ENCODE measurements at places on chromosomes 4 and X.

- no peak for DNase-seq
These were observed 381.0 kb upstream of the BOD1L1 start for GRCh38 chr4:14008494-14008893.

DNA sequence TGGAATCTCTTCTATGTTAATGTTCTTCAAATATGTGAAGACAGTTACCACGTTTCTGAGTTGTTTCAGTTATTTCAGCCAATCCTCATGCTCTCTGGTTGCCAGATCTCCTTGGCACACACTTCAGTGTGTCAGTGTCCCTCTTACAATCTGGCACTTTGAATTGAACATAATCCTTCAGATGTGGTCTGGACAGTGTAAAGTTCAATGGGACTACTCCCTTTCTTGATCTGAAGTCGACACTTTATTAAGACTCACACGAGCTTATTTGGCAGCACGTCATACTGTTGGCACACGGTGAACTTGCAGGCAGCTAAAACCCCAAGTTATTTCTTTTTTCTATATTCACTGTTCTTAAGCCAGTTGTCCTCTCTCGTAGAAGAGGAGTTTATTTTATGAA is 28.2 kb downstream of the ARSJ start:
- peak; percentile 74 for DNase-seq

DNA sequence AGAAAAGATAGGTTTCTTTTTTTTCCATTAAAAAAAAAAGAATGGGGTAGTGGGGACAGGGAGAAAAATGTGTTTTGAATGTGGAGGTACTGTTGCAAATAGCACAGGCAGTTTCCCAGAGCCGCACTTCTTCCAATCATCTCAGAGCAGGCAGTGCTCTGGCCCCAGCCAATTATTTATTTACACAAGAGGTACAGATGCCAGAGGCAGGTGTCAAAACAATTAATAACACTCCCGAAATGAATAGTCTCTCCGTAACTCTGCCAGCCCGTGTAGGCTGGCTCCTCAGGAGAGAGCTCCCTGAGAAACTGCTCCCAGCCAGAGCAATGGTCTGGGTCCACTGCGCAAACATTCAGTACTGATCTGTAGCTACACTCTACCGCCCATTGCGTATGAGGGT is 130.8 kb upstream of the IL1RAPL2 start:
- DNase-seq: no peak

GRCh38 chr4:24892778-24893177 is 20.1 kb downstream of the CCDC149 start:
- no peak for DNase-seq

GRCh38 chr4:132026166-132026565 is 1122.9 kb upstream of the PCDH10 start:
- DNase-seq: no peak

- no peak for DNase-seq
These were observed 39.3 kb downstream of the HMX1 start for GRCh38 chr4:8832113-8832915.

DNA sequence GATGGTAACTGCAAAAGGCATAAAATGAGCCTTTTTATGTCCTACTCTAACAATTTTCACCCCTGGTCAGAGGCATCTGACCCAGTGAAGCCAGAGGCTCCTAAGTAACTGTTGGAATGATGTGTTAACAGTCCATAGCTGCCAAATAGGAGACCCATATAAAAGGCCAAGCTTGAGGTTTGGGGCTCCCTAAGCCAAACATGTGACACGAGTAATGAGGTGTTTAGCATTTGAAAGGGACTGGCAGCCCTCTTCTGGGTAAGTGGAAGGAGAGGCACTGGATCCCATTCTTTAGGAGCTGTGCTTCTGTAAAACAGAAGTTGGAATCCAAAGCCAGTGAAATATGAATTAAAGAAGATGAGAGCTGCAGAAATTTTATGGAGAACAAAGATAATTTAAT is 100.6 kb upstream of the PNPLA4 start:
- no peak for DNase-seq

GRCh38 chr4:151356510-151356909 is 31.1 kb upstream of the SH3D19 start:
- DNase-seq: no peak

DNA sequence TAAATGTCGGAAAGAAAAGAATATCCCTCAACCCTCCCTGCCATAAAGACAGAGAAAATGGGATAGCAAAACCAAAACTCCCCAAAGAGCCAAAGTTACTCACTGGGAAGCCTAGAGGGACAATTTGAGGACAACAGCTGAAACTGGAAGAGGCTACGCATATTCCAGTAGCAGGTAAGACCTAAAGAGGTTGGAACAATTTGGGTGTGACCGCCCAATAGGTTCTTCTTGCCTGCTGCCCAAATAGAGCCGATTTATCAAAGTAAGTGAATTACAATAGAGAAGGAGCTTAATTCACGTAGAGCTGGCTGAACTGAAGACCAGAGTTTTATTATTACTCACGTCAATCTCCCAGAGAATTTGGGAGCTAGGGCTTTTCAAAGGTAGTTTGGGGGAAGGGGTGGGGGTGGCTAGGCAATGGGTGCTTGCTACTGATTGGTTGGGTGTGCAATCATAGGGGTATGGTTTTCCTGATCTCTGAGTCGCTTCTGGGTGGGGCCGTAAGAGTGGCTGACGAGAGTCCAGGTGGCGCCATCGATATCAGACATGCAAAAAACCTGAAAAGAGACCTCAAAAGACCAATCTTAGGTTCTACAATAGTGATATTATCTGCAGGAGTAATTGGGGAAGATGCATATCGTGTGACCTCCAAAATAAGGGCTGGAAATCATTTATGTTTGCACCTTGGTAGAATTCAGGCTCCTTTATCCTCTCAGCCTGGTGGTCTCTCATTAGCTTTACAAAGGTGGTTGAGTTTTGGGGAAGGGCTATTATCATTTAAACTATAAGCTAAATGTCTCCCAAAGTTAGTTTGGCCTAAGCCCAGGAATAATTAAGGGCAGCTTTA is 39.0 kb upstream of the SLC7A3 start:
- DNase-seq: no peak
